ENCODE measurements at places on chromosomes 3 and 15. TPM values are rescaled to one million over a fixed set of nuclear protein-coding genes. Genes with fewer than 3 reads are reported as not detected.

DNA sequence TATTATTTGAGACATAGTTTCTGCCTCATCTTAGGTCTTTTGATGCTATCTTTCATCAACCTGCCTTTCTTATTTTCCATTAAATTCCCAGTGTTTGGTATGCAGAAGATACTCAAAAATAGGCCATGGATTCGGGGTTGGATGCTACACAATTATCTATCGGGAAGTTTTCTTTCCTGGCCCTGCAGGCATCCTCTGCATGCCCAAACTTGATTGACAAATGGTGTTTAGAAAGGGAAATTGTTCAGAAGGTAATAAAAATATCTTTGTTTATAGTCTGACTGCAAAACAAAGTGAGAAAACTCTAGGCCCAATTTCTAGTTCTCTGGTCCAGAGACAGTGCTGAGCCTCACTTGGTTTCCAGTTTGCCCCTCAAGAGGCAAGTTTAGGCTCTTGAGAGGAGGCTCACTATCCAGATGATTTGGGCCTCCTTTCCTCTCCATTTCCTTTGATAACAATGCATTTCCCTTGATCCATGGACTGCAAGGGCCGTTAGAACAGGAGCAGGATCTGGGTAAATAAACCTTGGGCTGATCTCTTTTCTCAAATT, 157.1 kb upstream of the DPH6 start:
- DNase-seq: no peak

Gene SATB1
- total RNA-seq: 686 TPM

Gene GOLGA8R
- total RNA-seq: 2.8 TPM

GRCh38 chr15:99402014-99402729, 150.9 kb downstream of the LRRC28 start:
- no peak for DNase-seq

Gene CFAP44
- total RNA-seq: 3.2 TPM

DNA sequence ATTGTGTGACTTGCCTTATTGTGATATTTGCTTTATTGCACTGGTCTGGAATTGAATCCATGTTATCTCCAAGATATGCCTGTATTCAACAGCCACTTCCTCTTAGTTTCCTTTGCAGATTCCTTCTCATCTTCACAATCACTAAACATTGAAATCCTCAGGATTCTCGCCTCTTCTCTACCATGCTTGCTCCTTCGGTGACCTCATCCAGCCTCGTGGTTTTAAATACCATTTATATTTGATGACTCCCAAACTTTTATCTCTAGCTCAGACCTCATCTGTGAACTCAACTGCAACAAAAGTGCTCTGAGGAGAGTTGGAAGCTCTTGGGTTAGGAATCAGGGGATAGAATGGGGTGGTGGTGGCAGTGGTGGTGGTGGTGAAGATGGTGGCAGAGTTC, 19.9 kb downstream of the POLR2M start:
- DNase-seq: no peak

DNA sequence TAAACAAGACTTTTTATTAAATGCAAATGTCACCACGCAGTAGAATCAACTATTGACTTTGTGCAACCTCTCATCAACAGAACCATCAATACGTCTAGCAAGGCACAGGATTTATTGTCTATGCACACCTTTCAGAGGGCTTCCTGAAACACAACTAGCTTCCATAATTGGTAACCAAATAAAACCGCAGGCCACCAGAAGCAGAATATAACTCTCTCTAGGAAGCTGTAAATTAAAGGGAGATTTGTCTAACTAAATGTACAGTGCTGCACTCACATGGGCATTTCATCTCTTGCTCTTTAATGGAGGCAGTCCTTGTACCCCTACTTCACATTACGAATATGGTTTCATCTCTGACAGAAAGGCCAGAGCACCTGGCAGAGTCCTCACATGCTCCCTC, 93.0 kb downstream of the FHIT start:
- DNase-seq: no peak

DNA sequence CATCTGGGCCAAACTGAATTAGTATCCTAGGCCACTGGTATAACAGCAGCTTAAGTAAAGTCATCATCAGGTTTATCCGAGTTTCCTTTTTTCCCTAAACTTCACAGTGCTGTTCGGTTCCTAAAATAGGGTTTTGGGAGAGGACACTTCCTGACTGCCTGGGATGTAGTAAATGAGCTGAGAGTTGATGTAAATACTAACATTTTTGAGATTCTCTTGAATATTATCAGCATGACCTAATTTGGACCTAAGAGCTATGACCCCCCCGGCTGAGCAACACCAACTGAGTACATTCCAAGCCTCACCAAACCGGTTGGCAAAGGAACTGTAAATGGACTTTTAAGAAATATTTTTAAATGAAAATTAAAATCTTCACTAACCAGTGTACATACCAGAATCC, 78.8 kb downstream of the IL5RA start:
- no peak for DNase-seq

Gene OR5K2
- total RNA-seq: not detected

Gene CADPS
- total RNA-seq: not detected

Gene CRYBG3
- 6.8 TPM for total RNA-seq

DNA sequence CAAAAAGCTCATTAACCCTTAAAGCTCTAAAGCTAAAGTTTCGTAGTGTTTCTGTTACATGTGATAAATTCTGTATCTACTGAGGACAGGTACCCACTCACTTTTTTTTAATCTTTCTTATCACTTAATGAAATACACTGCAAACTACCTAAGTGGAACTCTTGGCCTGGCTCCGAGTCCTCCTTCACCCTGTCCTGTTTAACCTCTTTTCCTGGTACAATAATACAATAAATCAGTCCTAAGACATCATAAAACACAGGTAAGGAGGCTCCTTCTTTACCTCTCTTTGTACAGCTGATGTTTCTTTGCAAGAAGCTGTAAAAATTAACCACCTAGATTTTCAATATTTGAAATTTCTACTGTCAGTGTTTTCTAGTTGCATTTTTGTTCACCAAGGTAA, 15.8 kb downstream of the SEMA6D start:
- no peak for DNase-seq

DNA sequence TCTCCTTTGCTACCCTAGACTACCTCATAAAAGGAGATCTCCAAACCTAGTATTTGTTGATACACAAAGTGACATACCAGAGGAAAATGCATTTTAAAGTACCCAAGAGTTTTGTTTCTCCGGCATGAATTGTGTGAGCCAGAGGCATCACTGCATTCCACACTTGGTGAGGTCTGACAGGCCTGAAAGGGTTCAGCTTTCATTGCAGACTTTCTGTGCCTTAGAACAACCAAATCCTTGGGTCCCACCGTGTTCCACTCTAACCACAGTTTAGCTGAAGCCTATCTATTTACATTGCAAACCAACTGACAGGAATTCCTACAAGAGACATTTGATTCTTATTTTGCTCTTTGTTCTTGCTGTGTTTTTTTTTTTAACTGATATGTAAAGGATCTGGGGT, 21.0 kb upstream of the EID1 start:
- no peak for DNase-seq

Gene UBA5
- total RNA-seq: 81.1 TPM

- DNase-seq: no peak
Measured at GRCh38 chr15:76986743-76987142, 8.2 kb upstream of the PSTPIP1 start.

DNA sequence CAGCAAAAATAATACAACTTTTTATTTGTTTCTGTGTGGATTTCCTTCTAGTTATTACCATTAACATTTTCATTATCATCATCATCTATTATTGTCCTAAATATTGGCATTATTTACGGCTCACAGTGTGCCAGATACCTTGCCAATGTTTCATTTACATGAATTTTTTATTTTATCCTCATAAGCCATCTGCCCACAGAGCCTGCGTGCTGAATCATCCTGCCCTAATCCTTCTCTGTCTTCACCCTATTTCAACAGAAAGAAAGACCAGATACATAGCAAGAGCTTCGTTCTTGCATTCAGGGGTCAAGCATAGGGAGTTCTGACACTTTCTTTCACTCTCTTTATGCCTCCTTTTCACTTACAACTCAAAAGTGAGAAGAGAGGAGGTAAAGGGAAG, 82.0 kb downstream of the KCNMB2 start:
- no peak for DNase-seq

DNA sequence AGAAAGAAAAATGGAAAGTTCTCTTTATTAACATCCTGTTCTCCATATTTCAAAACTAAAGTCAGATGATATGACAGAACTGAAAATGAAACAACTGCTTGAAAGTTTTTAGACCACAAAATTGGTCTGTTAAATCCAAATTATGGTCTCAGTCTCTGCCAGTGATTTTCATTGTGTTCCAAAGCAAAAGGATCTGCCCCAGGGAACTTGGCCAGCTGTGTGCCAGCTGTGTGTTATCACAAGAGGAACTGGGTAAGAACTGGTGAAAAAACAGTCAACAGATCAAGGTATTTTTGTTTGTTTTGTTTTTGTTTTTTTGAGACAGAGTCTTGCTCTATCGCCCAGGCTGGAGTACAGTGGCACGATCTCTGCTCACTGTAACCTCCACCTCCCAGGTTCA, 323.3 kb downstream of the CTNNB1 start:
- no peak for DNase-seq

Gene PLAAT1
- not detected for total RNA-seq

- DNase-seq: no peak
Measured at GRCh38 chr3:169278092-169278491, 385.4 kb downstream of the MECOM start.

- DNase-seq: no peak
Measured at GRCh38 chr3:138473391-138473790, 39.0 kb downstream of the ESYT3 start.

- no peak for DNase-seq
Measured at GRCh38 chr3:161508852-161509477, 12.4 kb downstream of the OTOL1 start.

- DNase-seq: no peak
Measured at GRCh38 chr3:55658690-55659562, 171.8 kb upstream of the WNT5A start.

Gene PFN2
- total RNA-seq: 0.42 TPM
